HTR-8/SVneo (cell line): ENCODE measurements at places on chromosomes 6 and 20.

GRCh38 chr20:54502179-54502578 is 26.8 kb downstream of the DOK5 start:
- no peak for DNase-seq

- peak; percentile 17 for DNase-seq
These were observed 113.6 kb upstream of the ID4 start for GRCh38 chr6:19723545-19723944.

DNA sequence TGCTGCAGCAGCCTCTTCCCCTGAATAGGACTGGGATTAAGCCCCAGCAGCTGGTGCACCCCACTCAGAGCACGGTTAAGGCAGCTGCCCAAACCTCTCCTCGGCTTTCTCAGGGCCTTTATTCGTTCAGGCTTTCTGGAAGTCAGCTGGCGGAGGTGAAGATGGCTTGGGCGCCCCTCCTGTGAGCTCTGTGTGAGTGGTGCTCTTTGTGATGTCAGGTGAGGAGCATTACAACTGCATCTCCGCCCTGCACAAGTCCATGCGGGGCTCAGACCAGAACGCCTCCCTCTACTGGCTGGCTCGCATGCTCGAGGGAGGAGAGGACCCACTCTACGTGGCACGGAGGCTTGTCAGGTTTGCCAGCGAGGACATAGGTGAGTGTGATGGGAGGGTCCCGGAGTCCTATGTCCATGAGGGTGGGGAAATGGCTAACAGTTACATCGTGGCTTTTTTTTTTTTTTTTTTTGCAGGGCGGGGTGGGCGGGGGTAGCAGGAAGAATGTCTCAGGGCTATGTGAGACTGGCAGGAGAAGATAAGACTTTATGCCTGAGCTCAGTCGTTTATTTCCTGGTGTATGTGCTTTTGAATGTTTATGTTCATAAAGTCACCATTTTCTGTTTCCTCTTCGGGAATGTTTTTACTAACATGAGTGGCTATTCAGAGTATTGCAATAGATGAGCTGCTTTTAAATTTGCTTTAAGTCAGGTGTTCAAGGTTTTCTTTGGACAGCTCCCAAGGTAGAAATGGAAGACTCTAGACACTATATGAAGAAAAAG is 18.2 kb downstream of the WRNIP1 start:
- no peak for DNase-seq

- DNase-seq = no peak
These were observed 2.0 kb downstream of the NHSL1 start for GRCh38 chr6:138497286-138497685.

DNA sequence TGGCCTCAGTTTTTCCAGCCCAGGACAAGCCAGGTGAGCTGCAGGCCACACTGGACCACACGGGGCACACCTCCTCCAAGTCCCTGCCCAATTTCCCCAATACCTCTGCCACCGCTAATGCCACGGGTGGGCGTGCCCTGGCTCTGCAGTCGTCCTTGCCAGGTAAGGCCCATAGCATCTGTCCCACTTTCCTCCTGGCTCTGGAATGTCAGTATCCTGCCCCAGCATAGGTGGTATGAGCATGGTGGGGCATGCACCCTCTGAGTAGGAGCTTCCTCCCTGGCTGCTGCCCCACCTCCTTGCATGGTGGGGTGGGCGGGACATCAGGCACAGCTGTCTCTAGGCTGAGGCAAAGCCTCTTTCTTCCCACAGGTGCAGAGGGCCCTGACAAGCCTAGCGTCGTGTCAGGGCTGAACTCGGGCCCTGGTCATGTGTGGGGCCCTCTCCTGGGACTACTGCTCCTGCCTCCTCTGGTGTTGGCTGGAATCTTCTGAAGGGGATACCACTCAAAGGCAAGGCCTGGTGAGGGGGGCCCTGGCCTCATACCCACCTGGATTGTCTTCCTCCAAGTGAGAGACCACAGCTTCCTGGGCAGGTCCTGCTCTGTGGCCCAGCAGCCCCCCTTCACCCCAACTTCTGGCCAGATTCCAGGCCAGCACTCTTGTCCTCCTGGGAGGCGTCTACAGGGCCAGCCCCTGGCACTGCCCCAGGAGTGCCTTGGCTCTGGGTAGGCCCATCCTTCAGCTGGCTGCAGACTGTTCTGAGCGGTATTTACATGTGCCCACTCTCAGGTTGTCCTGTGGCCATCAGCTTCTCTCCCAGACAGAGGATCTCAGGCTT is 9.1 kb downstream of the PI16 start:
- no peak for DNase-seq

DNA sequence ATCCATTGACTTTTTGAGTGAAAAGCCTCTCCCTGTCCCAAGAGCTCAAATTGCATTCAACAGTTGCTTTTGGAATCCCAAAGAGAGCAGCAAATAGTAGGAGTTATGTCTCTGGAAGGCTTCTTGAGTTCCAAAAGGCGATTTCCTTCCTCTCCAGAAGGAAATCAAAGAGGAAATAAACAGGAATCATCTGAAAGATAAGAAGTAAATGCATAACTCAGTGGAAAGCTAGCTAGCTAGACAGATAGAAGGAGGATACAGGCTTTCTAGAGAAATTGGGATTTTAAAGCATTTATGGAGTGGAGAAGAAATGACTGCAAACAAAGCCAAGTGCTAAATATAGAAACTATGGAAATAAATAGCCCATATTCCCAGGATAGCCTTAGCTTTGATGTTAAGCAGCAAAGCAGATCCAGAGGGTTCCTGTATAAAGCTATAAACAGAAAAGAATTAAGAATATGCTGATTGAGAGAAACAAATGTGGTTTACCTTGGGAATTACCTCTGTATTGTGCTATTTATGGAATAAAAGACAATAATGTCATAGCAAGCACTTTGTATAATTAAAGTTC is 214.7 kb downstream of the PLCB1 start:
- DNase-seq = no peak

GRCh38 chr20:23920408-23921325 is 41.1 kb upstream of the CST5 start:
- DNase-seq = no peak
